Myometrial cell (primary cell): ENCODE measurements at places on chromosomes 2 and 18. TPM values are rescaled to one million over a fixed set of nuclear protein-coding genes. Genes with fewer than 3 reads are reported as not detected.

Gene CCDC68
- 17.9 and 24.3 TPM in 2 replicates for total RNA-seq

Gene UGT1A10
- not detected in 2 replicates for total RNA-seq

Gene LYPD6
- 3.2 and 4.3 TPM in 2 replicates for total RNA-seq

Gene NEU4
- total RNA-seq, result not detected in 2 replicates
